ENCODE measurements at places on chromosomes 2 and 18.
A peak's percentile ranks its signal among the peaks of the same experiment; 100 is the strongest.

DNA sequence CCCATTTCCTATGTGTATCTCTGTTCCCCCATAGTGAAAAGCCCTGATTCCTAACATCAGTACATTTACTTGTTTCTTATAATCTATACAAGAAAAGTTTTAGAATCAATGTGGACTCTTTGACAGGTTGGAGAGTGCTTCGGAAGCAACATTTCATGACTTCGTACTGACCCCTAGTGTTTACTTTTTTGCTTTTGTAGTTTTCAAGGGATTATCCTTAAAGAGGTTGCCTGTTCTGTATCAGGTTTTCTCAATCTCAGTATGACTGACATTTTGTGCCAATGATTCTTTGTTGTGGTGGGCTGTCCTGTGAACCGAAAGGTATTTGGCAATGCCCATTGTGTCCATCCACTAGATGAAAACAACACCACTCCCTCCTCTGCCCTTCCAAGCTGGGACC lies 43.3 kb upstream of the SERPINB2 start:
- peaks cover 2% of the 10 kb centered on the region for H3K27me3 ChIP-seq
- H3K4me3 ChIP-seq, result no peak overlapping the region
- DNase-seq, result no peak
- H3K36me3 ChIP-seq, result no peaks in the 10 kb centered on the region
- no peaks in the 10 kb centered on the region for H3K4me1 ChIP-seq
- no peak overlapping the region for H3K27ac ChIP-seq

DNA sequence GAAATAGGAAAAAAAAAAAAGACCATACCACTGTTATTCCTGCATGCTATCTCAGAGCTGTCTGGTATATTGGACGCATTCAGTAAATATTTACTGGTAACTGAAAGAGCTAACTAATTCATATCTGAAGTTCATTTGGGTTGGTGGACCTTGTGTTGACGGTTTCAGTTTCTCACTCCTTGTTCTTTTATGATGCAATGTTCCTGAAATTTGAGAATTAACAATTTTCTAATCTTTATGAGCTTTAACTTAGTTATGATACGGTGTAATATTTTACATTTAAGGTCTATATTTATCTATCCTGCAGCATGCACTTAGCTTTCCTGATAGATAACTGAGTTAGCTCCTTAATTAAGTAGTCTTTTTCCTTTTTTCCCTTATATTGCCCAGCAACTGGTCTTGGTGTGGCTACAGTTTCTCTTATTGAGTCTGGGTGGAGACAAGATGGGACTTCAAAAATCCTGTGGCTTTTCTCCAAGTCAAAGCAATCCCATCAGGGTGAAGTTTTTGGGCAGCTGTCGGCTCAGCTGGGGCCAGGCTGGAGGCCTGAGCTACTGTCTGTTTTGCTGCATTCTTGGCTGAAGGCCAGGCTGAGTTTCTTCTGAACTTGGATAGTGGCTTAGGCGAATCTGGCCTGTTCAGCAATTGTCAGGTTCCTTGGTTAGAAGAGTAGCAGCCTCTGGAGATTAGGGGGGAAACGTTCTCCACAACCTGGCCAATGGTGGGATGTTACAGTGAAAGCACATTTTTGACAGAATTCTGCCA lies 78.4 kb upstream of the MEX3C start:
- no peak overlapping the region for H3K27ac ChIP-seq
- H3K4me3 ChIP-seq, result no peak overlapping the region
- no peaks in the 10 kb centered on the region for H3K36me3 ChIP-seq
- H3K4me1 ChIP-seq, result no peaks in the 10 kb centered on the region
- no peaks in the 10 kb centered on the region for H3K27me3 ChIP-seq

DNA sequence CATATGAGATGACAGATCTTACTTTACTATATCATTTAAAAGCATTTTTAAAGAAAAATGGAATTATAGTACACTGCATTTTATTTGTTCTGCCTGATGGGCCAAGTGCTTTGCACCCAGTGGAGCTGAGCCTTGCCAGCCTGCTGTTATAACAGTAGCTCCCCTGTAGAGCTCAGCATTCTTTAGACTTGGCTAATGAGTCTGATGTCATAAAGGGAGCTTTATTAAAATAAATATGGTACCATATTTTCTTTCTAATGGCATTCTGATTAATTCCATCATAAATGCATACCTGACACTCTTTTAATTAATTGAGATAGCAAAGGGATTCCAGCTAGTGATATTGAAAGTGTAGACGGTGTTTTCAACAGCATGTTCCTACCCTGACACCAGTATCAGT lies 40.7 kb downstream of the PARD3B start:
- H3K27ac ChIP-seq, result no peak overlapping the region
- no peak overlapping the region for H3K4me3 ChIP-seq
- H3K27me3 ChIP-seq, result no peaks in the 10 kb centered on the region

DNA sequence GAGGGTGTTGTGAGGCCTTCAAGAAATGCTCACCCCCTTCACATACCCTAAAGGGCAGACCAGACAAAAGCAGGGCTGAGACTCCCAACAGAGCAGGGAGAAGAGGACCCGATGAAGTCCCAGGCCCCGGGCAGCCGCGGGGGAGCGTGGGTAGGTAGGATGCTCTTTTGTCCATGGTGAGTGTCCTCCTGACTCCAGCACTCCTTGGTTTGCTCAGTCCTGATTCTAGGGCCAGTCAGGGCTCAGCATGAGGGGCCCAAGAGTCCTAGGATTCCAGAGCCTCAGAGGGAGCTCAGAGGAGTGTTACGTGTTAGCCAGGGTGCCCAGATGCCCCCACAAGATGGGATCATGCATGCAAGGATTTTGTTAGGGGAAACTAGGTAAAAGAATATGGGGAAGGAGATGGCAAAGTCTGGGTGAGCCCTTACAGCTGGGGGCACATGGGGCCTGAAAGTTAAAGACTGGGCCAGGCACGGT lies 64.8 kb downstream of the SMAD7 start:
- DNase-seq, result no peak
- H3K27ac ChIP-seq, result no peak overlapping the region
- peaks cover 16% of the 10 kb centered on the region for H3K4me1 ChIP-seq
- H3K4me3 ChIP-seq, result no peak overlapping the region

GRCh38 chr2:239946864-239947728 lies 78.0 kb downstream of the NDUFA10 start:
- H3K27ac ChIP-seq, result no peak overlapping the region
- peak; percentile 2 for DNase-seq
- no peaks in the 10 kb centered on the region for H3K36me3 ChIP-seq
- no peaks in the 10 kb centered on the region for H3K27me3 ChIP-seq
- no peaks in the 10 kb centered on the region for H3K4me1 ChIP-seq

GRCh38 chr2:130391058-130391871 lies 35.4 kb downstream of the PTPN18 start:
- peak; percentile 61 for DNase-seq
- no peaks in the 10 kb centered on the region for H3K27me3 ChIP-seq
- peak overlapping the region; percentile 81 for H3K4me3 ChIP-seq
- H3K27ac ChIP-seq, result peak overlapping the region; percentile 89
- peaks cover 17% of the 10 kb centered on the region for H3K4me1 ChIP-seq

- H3K4me1 ChIP-seq, result no peaks in the 10 kb centered on the region
- H3K27ac ChIP-seq, result no peak overlapping the region
- H3K27me3 ChIP-seq, result no peaks in the 10 kb centered on the region
- no peak for DNase-seq
Measured at GRCh38 chr2:64819361-64819760, 165.6 kb upstream of the SERTAD2 start.

DNA sequence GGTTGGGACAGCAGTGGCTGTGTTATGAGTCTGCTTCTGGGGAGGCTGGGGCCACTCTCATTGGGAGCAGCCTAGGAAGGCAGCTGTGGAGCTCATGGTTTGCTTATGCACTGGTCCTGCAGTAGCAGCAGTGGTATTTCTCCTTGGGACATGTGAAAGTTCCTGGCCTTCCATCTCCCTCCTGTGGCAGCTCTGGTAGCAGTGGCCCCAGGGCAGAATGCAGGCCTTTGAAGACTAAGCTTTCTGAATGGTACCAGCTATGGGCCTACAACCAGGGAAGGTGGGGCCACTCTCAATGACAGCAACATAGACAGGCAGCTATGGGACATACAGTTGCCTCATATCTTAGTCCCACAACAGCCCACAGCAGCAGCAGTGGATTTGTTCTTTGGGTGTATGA lies 117.3 kb upstream of the VWC2L start:
- no peaks in the 10 kb centered on the region for H3K27me3 ChIP-seq
- H3K36me3 ChIP-seq, result no peaks in the 10 kb centered on the region
- H3K27ac ChIP-seq, result no peak overlapping the region
- H3K4me3 ChIP-seq, result no peak overlapping the region
- DNase-seq, result no peak

GRCh38 chr2:167508709-167509108 lies 620.4 kb downstream of the XIRP2 start:
- no peaks in the 10 kb centered on the region for H3K27me3 ChIP-seq
- no peak overlapping the region for H3K4me3 ChIP-seq
- H3K4me1 ChIP-seq, result peaks cover 3% of the 10 kb centered on the region
- no peak for DNase-seq

DNA sequence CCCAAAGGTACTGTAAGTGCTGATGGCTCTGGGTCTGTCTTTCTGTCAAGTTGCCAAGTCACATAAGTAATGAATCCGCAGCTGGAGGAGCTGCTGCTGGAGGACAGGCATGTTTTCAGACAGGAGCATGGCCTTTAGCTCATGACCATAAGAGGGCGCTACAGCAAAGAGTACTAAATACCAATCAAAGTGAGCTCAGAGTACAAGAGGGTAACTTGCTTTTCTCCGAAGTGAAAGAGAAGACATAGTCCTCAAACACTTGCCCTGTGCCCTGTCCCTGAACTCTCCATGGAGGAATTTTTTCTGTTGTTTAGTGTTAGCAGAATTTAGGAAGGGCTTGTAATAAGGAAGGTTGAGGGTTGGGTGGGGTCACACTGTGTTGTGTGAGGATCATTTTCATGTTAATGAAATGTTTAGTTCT lies 58.0 kb upstream of the EML6 start:
- H3K36me3 ChIP-seq, result peaks cover 81% of the 10 kb centered on the region
- H3K4me3 ChIP-seq, result no peak overlapping the region
- H3K27me3 ChIP-seq, result no peaks in the 10 kb centered on the region
- DNase-seq, result no peak

DNA sequence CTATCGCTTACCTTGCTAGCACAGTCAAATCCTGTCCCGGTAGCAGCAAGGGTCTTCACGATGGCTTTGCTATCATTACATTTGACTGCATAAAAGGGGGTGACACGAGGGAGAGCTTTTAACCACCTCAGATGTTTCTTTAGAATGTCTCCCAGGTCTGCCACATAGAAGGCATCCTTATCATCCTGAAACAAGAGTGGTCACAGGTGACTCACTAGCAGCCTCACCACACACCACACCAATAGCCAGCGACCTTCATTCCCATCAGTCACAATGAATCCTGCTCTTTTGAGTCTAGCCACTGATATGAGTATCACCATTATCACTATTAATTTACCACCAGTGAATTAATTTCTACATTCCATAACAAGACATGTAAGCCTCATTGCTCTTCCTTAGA lies 3.7 kb downstream of the ODC1 start:
- H3K4me3 ChIP-seq, result no peak overlapping the region
- DNase-seq, result no peak
- H3K4me1 ChIP-seq, result peaks cover 32% of the 10 kb centered on the region
- peaks cover 54% of the 10 kb centered on the region for H3K36me3 ChIP-seq
- no peak overlapping the region for H3K27ac ChIP-seq

DNA sequence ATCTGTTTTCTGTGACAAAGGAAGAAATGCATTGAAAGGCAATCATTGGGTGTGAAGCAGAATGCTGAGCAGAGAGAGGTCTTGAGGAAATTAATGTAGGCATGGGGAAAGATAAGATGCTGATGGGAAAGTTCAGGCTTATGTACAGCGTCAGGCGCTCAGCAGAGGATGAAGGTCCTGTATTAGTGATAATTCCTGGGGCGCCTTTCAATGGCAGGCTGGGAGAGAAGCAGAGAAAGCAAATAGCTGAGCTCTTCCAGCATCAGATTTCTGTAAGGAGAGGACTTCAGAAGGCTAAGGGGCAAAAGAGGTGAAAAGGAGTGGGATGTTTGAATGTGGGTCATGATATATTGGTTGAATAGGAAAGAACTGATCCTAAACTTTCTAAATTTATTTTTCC lies 129.8 kb downstream of the HNMT start:
- DNase-seq, result no peak
- no peak overlapping the region for H3K27ac ChIP-seq
- H3K4me3 ChIP-seq, result no peak overlapping the region
- no peaks in the 10 kb centered on the region for H3K27me3 ChIP-seq
- no peaks in the 10 kb centered on the region for H3K36me3 ChIP-seq
- no peaks in the 10 kb centered on the region for H3K4me1 ChIP-seq

DNA sequence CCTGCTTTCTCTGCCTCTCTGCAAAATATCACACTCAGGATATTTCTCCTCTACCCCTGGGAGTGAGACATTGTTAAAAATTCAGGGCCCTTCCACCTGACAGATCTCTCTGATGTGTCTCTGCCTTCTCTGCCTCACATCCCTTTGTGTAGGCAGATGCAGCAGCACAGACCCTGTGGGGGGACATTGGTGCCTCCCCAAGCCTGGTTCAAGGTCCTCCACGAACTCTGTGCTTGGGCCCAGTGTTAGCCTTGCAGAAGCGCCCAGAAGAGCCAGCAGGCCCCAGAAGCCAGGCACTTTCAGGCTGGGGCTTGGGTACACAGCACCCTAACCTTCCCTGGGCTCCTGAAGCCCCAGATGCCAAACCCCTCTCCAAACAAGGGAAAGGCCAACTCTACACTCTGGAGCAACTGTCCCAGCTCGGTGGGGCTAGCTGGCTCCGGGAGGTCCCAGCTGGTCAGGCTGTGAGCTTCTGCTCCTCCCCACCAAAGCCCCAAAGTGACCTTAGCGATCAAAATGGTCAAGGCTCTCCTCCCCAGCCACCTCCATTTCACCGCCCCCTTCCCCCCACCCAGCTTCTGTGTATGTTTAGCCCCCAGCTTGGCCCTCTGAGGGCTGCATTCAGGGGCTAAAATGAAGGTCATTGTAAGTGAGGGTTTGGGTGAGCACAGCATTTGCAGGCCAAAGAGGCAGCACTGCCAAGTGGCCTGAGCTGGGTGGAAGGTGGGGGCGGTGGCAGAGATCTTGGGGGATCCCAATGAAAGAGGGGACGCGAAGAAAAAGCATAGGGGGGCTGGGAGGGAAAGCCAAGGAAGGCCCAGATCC lies 2.6 kb downstream of the HOXD9 start:
- H3K36me3 ChIP-seq, result no peaks in the 10 kb centered on the region
- no peak for DNase-seq
- H3K4me3 ChIP-seq, result no peak overlapping the region
- H3K4me1 ChIP-seq, result peaks cover 11% of the 10 kb centered on the region
- no peak overlapping the region for H3K27ac ChIP-seq

- H3K27me3 ChIP-seq, result no peaks in the 10 kb centered on the region
- no peaks in the 10 kb centered on the region for H3K4me1 ChIP-seq
- no peak for DNase-seq
- no peaks in the 10 kb centered on the region for H3K36me3 ChIP-seq
Measured at GRCh38 chr2:8159211-8159965, 522.5 kb upstream of the ID2 start.

- H3K4me3 ChIP-seq, result no peak overlapping the region
- no peak for DNase-seq
- peak overlapping the region; percentile 79 for H3K27ac ChIP-seq
- no peaks in the 10 kb centered on the region for H3K36me3 ChIP-seq
- no peaks in the 10 kb centered on the region for H3K27me3 ChIP-seq
- H3K4me1 ChIP-seq, result peaks cover 19% of the 10 kb centered on the region
Measured at GRCh38 chr2:64274399-64275173, 130.4 kb upstream of the PELI1 start.

- H3K27me3 ChIP-seq, result no peaks in the 10 kb centered on the region
- no peak overlapping the region for H3K27ac ChIP-seq
- no peaks in the 10 kb centered on the region for H3K4me1 ChIP-seq
- no peak for DNase-seq
- H3K4me3 ChIP-seq, result no peak overlapping the region
Measured at GRCh38 chr2:134662751-134663150, 56.0 kb downstream of the TMEM163 start.

GRCh38 chr2:239557516-239557915 lies 156.7 kb upstream of the HDAC4 start:
- no peaks in the 10 kb centered on the region for H3K27me3 ChIP-seq
- H3K4me1 ChIP-seq, result no peaks in the 10 kb centered on the region
- no peak for DNase-seq
- H3K27ac ChIP-seq, result no peak overlapping the region
- no peaks in the 10 kb centered on the region for H3K36me3 ChIP-seq
- no peak overlapping the region for H3K4me3 ChIP-seq

All from gastrocnemius medialis (tissue), 4 donors.